ENCODE measurements at places on chromosomes 2 and 18.

GRCh38 chr2:234960175-234961088, 8.6 kb downstream of the SH3BP4 start:
- peak; percentile 63 for DNase-seq

GRCh38 chr2:195741191-195741590, 84.2 kb downstream of the SLC39A10 start:
- no peak for DNase-seq

GRCh38 chr2:239249776-239250175, 151.0 kb downstream of the HDAC4 start:
- DNase-seq, result peak; percentile 17

DNA sequence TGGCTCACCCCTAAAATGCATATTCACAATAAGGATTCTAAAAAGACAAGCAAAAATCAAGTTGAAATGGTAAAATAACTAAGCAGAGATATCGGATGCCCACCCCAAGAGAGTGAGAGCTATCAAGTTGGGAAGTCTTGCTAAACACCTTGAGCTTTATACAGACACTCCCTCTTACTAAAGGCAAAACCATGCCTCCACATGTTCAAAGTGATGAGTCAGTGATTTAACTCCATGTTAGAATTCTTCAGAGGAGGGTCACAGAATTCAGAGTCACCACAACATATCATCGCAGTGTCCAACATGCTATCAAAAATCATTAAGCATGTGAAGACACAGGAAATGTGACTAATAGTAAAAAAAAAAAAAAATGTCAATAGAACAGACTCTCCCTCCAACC, 20.6 kb upstream of the ST8SIA3 start:
- no peak for DNase-seq
